Esophagus squamous epithelium (tissue), 5 donors: ENCODE measurements at places on chromosomes 1 and 21. TPM values are rescaled to one million over a fixed set of nuclear protein-coding genes. Genes with fewer than 3 reads are reported as not detected.

GRCh38 chr1:147597010-147597409 lies 55.7 kb downstream of the BCL9 start:
- no peaks in the 10 kb centered on the region for H3K27me3 ChIP-seq
- peaks cover 11% of the 10 kb centered on the region for H3K4me1 ChIP-seq
- DNase-seq: no peak
- H3K36me3 ChIP-seq: no peaks in the 10 kb centered on the region

DNA sequence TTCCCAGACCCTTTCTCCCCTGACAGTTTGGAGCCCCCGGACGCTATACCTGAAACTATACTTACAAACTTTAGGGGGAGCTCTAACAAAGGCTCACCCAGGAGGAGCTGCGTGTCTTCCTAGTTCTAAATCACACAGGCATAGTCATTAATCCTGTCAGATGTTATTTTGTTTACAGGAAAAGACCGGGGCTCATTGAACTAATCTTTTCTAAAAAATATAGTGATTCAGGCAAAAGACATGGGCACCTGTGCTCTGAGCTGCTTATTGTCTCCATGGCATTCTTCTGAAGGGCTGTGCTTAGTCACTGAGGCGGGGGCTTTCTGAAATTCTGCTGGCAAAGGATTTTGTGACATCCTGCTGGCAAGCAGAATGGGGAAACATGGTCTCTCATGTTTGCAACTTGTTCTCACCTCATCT lies 1577.0 kb downstream of the NCAM2 start:
- no peaks in the 10 kb centered on the region for H3K27me3 ChIP-seq
- no peak overlapping the region for H3K4me3 ChIP-seq
- H3K27ac ChIP-seq: no peak overlapping the region
- no peak for DNase-seq
- no peaks in the 10 kb centered on the region for H3K4me1 ChIP-seq

ETV3L gene
- not detected for total RNA-seq

- no peaks in the 10 kb centered on the region for H3K36me3 ChIP-seq
- no peaks in the 10 kb centered on the region for H3K27me3 ChIP-seq
- H3K4me3 ChIP-seq: no peak overlapping the region
- DNase-seq: no peak
- H3K27ac ChIP-seq: no peak overlapping the region
These were observed 1010.3 kb downstream of the AMY1C start for GRCh38 chr1:104760017-104760416.

FMO5 gene
- 0.53 TPM for total RNA-seq

DNA sequence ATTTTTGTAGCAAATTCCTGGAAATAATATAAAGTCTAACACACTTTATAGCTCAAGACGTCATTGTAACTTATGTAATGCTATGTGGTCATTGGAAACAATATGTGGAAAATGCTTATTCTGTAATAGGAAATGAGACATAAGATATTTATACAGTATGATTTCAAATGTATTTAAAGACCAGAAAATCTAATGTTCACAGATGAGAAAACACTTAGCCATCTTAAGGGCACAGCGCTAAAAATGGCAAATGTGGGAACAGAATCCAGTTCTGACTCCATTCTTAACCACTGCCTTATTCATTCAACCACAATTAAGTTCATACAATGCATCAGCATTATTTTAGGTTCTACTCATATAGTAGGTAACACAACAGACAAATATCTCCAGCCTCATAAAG lies 12.5 kb downstream of the CSDE1 start:
- no peak overlapping the region for H3K4me3 ChIP-seq
- H3K27me3 ChIP-seq: no peaks in the 10 kb centered on the region
- peaks cover 6% of the 10 kb centered on the region for H3K36me3 ChIP-seq
- no peak for DNase-seq

ARF1 gene
- total RNA-seq: 327 TPM

SPRR1A gene
- 446 TPM for total RNA-seq

DNA sequence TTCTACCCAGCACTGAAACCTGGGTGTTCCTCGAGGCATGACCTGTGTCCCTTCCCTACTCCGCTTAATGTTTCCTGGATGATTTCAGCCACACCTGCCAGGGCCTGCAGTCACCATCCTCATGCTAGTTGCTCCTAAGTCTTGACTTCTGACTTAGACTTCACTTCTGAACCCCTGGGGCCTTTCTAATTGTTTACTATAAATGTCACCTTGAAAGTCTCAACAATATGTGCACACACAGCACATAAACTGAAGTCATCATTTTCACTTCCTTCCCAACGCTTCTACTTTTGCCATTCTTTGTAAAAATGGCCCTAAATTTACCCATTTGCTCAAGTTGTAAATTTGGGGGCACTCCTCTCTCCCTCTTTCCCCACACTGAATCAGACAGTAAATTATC lies 141.1 kb downstream of the DYRK1A start:
- H3K36me3 ChIP-seq: peaks cover 15% of the 10 kb centered on the region
- no peak overlapping the region for H3K4me3 ChIP-seq
- DNase-seq: no peak
- H3K27ac ChIP-seq: no peak overlapping the region

GRCh38 chr1:195481293-195481692 lies 1126.9 kb downstream of the KCNT2 start:
- no peaks in the 10 kb centered on the region for H3K36me3 ChIP-seq
- H3K27ac ChIP-seq: no peak overlapping the region
- H3K4me3 ChIP-seq: no peak overlapping the region
- DNase-seq: no peak
- H3K27me3 ChIP-seq: no peaks in the 10 kb centered on the region
